ENCODE measurements at places on chromosomes 5 and 9. TPM values are rescaled to one million over a fixed set of nuclear protein-coding genes. Genes with fewer than 3 reads are reported as not detected.

Gene IRGM
- not detected for total RNA-seq

Gene NR5A1
- total RNA-seq, result not detected

Gene GALT
- 12.5 TPM for total RNA-seq

Gene SERF1A
- 2.2 TPM for total RNA-seq

Gene TLX3
- total RNA-seq, result not detected

Gene SEMA6A
- 0.36 TPM for total RNA-seq

Gene LCN12
- total RNA-seq, result not detected

Gene ADGRD2
- not detected for total RNA-seq

Gene WASHC1
- 3.1 TPM for total RNA-seq

Gene STK10
- 16.4 TPM for total RNA-seq

Gene ARHGEF28
- 13.9 TPM for total RNA-seq

Gene SLC4A9
- not detected for total RNA-seq

Gene PKD2L2
- not detected for total RNA-seq

Gene RAB24
- total RNA-seq, result 18.5 TPM

Gene CSF1R
- total RNA-seq, result 0.36 TPM

Gene TMEM252
- total RNA-seq, result not detected

Gene BNIP1
- total RNA-seq, result 35.3 TPM

Gene FAXDC2
- total RNA-seq, result 4.2 TPM

Gene HAVCR2
- total RNA-seq, result under 0.01 TPM

Gene ASPN
- under 0.01 TPM for total RNA-seq

Gene CKMT2
- total RNA-seq, result 0.28 TPM

Gene GPRIN1
- total RNA-seq, result 2.5 TPM

Gene IL9
- total RNA-seq, result not detected
